IMR-90 (cell line): ENCODE measurements at places on chromosomes 12 and 14. TPM values are rescaled to one million over a fixed set of nuclear protein-coding genes. Genes with fewer than 3 reads are reported as not detected.

The POTEG gene
- total RNA-seq: not detected in 2 replicates

The PTGER2 gene
- total RNA-seq: 24.7 and 33.6 TPM in 2 replicates

- peak; percentile 96 for DNase-seq
Measured at GRCh38 chr14:68951035-68951797, 27.9 kb downstream of the ACTN1 start.

GRCh38 chr12:108117163-108117849, 11.8 kb upstream of the WSCD2 start:
- no peak for DNase-seq

- DNase-seq: no peak
Measured at GRCh38 chr14:88075269-88075981, 70.5 kb downstream of the GPR65 start.

DNA sequence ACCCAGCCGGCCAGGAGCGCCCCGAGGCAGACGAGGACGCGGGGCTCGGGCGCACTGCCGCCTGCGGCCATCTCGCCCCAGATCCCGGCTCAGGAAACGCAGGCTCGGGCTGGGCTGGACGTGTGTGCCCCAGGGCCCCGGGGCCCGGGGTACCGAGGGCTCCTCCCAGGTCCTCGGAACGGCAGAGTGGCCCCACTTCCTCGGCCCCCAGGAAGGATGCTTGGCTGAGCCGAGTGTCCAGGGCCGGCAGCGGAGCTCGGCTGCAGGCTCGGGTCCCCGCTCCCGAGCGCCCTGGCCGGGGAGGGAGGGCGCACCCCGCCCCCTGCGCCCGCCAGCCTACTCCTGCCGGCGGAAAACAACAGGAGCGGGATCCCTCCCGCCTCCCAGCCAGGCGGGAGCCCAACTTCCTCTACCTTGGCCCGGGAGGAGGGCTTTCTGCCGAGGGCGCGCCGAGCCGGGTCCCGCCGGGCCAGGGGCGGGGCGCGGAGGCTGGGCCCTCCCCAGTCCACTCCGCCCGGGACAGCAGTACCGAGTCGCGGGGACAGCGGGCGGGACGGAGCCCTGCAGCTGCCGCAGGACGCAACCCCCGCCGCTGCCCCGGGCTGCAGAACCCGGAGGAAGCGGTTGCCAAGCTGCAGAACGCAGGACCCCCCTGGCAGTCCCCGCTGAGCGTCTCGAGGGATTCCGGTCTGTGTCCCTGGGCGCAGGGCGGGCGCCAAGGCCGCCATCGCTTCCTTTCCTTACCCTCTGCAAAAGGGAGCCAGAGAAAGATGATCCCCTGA, at the start of gene VSIG10:
VSIG10 (minus strand) TSS at position 411 of the 782 bp plus-strand sequence; CDS start at position 71, 340 bp downstream.
- peak; percentile 53 for DNase-seq
